Fibroblast of villous mesenchyme (primary cell): ENCODE measurements at places on chromosomes 5 and 9. TPM values are rescaled to one million over a fixed set of nuclear protein-coding genes. Genes with fewer than 3 reads are reported as not detected.

Gene SH2D3C
- total RNA-seq, result 0.32 and 0.43 TPM in 2 replicates

Gene INSL6
- 0.43 and 0.64 TPM in 2 replicates for total RNA-seq

DNA sequence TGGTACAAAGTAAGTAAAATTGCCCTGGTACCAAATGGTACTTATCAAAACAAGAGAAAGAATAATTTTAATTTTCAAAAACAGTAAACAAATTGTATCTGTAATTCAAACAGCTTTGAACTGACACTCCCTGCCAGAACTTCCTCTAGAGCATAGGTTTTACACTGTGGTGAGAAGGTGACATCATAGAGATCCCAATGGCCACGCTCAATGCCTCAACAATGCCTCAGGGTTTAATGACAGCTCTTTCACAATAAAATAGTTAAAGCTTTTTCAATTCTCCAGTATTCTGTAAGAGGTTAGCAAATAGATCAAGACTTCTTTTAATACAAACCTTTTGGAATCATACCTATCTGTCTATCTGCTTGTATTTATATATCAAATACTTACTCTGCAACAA lies 437.1 kb downstream of the PRR16 start:
- DNase-seq, result no peak

- peak; percentile 84 for DNase-seq
These were observed 24.2 kb upstream of the GLRX start for GRCh38 chr5:95846554-95847260.

GRCh38 chr5:153755913-153756500 lies 265.5 kb downstream of the GRIA1 start:
- DNase-seq, result no peak

DNA sequence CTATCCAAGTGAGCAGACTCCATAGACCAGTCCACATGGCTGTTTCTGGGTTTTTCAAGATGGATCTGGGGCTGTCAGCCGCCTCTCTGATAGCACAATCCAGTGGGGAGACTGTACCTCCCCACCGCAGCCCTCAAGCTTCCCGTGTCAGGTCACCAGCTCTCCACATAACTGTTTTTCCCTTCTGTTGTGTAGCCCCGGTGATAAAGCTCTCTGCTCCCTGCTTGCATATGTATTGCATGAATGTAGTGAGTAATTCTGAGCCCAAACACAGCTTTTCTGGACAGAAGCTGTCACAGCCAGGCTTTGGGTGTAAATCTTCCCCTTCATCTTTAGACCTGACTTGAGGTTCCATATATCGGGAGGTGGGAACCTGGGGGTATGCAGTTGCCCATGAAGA lies 23.1 kb upstream of the CFAP157 start:
- peak; percentile 30 for DNase-seq

GRCh38 chr9:20396509-20396908 lies 225.8 kb downstream of the MLLT3 start:
- DNase-seq, result no peak

GRCh38 chr5:118832974-118833373 lies 155.4 kb downstream of the DTWD2 start:
- no peak for DNase-seq

DNA sequence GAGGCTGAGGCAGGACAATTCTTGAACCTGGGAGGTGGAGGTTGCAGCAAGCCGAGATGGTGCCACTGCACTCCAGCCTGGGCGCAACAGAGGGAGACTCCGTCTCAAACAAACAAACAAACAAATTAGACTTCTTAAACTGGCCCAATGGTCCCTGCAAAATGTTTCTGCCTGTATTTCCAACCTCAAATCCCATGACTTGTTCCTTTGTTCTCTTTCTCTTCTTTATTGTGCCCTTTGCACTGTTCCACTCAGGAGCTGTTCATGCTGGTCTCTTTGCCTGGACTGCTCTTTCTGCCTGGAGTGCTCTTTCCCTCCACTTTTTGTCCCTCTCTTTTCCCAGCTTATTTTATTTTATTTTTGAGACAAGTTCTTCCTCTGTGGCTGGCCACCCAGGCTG lies 4.1 kb downstream of the RABEPK start:
- DNase-seq, result no peak
